Kidney capillary endothelial cell (primary cell): ENCODE measurements at places on chromosomes 3 and 15.

DNA sequence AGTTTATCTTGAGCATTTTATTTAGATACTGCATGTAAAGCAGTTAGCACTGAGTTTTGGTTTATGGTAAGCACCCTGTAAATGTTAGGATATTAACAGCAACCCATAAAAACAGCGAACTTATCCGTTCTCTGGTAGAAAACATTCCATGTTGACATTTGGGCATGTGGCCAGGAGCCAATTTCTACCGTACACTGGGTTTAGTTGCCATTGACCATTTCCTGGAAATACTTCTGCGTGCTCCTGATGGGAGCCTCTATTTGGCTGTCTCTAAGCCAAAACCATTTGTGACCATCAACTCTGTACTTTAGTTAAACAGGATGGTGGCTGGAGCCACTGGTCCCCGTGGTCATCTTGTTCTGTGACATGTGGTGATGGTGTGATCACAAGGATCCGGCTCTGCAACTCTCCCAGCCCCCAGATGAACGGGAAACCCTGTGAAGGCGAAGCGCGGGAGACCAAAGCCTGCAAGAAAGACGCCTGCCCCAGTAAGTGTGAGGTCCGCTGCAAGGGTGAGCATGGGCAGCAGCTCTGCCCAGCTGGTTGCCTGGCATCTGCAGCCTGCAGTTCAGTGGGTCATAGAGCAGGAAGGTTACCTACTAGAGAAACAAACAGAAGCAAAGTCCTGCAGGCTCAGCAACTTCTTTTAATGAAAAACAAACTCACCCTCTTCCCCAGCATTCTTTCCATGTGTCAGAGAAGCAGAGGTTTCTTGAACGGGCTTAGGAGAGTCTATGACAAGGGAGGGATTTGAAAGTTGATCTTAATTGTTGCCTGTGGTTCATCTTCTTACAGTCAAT, 7.1 kb downstream of the THBS1 start:
- no peak for DNase-seq

DNA sequence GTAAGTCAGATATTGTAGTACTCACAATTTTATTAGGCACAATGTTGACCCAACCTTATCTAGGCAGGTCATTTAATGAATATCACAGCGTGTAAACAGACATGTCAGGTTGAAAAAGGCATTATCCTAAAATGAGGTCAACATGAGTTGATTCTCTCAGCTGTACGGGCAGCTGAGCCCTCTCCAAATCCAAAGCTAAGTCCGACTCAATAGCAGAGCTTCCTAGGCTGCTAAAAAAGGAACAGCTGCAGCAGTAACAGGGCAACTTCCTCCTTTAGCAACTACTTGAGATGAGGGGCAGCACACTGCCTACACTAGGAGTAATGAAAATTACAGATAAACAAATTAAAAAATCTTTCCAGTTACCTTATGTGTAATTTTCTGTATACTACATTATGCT, 189.2 kb downstream of the CADM2 start:
- DNase-seq = no peak

DNA sequence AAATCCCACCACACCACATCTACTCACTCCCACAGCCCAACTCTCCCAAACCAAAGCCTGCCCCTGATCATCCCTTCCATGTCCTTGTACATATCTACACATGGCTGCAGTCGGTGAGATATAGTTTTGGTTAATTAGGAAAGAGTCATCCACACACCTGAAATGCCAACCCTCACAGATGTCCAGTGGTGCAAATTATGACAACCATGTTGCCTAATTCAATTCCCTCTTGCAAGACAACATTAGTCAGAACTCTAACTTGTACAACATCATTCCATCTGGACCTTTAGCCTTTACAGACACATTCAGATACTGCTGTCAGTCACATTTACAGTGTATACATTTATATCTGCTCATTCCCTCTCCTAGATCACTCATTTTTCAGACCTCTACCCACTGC, 41.2 kb downstream of the TUBGCP4 start:
- DNase-seq = no peak

DNA sequence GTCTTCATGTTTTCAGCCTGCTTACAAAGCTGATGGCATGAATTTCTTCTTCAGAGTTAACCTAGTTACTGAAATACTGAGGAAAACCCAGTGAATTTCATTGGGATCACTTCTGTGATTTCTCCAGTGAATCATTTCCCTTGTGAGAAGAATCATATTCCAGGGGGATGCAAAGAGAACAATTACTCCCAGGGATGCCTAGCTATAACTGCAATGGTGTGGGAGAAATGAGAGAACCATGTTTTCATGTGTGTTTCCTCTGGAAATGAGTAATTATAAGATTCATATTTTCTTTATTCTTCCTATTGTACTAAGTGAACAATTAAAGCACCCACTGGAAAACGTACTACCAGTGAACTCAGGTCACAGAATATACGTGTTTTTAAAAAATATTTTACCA, 485.4 kb downstream of the GRM7 start:
- DNase-seq = peak; percentile 86

GRCh38 chr15:77031376-77032050, 36.6 kb downstream of the PSTPIP1 start:
- no peak for DNase-seq

GRCh38 chr15:50940506-50940905, 32.0 kb downstream of the AP4E1 start:
- DNase-seq = no peak

- DNase-seq = no peak
Measured at GRCh38 chr3:183481582-183481981, 53.2 kb upstream of the MCF2L2 start.

DNA sequence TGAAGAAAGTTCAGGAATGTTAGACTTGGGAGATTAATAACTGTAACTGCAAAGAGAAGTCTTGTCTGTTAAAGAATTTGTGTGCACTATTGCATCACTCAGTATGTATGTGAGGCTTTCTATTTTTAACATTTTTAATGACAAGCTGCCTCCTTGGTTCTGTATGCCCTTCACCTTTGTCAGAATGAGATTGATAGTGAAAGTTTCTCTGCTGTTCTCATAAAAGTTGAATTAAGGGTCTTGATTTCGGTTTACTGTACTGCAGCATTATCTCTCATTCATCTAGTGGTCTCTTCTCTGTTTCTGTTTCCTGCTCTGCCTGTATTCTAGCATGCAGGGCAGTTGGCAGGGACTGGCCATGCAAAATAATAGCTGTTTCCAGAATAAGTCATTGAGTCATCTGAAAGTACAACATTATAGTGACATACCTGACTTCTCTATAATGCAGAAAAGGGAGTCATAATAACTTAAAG, 454.9 kb downstream of the IL5RA start:
- no peak for DNase-seq

GRCh38 chr3:16337856-16338540, 73.0 kb downstream of the OXNAD1 start:
- no peak for DNase-seq

DNA sequence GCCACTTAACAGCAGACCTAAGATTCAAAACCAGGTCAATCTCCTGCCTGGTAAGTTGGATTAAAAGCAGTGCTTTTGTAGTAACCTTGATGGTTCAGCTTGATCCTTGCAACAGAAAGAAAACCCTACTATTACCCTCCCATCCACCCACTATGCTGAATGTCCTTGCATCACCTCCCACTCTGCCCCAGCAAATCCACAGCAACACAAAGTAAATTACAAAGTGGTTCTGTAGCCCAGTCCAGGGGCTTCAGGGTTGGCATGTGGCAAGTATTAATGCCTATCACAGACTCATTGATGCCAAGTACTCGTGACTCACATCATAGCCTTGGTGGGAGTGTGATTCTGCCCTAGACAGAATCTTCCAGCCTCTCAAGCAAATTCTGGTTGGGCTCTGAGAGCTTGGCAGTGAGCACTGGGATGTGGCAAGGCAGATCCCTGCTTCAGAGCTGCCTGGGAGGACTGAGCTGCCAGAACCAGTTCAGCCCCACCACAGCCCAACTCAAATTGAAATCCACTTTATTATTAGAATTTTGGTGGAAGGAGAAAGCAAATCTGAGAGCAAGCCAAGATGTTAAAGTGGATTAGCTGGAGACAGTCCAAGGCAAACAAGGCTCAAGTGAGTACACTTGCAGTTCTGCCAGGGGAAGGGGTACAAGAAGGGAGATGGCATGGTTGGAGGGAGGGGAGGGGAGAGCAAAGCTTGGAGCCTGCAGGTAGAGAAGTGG, 225.8 kb upstream of the UMPS start:
- no peak for DNase-seq

GRCh38 chr3:148717885-148718561, 20.3 kb downstream of the AGTR1 start:
- DNase-seq = no peak

DNA sequence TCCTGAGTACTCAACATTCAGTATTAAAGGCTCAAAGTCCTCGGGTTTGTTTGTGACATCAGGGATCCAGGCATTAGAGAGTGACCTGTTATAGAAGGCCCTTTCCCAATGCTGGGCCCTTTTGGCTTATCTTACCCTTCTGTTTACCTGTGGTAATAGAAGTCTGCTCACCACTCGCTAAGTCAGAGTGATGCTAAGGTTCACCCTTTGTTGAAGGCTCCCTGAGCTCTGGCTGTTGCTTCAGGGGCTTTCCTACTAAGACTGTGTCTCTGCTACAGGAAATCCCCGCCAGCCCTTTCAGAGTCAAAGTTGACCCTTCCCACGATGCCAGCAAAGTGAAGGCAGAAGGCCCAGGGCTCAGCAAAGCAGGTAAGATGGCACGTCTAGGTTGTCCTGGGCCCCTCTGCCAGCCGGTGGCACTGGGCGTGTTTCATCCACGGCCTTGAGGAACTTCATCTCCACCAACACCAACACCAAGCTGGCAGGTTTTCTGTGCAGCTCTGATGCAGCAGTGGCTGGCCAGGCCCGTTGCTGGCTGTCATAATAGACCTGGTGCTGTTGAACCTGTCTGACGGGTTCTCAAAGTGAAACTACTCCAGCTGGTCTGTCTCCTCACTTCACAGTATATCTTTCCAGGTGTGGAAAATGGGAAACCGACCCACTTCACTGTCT, 99.1 kb downstream of the DNASE1L3 start:
- DNase-seq = no peak

DNA sequence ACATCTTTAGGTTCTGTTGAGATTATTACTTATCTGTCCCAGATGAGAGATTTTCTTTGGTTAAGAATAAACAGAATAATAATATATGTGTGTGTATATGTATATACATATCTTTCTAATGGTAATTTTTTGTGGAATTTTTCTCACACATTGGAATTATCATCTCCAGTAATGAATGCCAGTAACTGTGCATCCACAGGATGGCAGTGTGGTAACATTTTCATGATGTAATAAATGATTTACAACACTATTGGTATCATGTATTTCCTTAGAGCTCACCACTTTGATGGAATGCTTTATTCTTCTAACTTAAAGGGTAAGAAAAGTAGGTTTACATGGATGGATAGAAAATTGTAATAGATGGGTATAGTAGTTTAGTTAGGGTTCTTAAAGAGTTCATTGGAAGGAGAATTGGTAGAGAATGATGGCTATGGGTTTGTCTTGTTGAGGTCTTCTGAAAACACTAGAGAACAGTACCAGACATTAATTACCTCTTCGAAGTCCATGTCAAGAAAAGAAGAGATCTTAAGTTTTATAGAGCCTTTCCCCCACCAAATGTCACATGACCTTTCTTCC, 78.1 kb downstream of the STT3B start:
- peak; percentile 32 for DNase-seq

DNA sequence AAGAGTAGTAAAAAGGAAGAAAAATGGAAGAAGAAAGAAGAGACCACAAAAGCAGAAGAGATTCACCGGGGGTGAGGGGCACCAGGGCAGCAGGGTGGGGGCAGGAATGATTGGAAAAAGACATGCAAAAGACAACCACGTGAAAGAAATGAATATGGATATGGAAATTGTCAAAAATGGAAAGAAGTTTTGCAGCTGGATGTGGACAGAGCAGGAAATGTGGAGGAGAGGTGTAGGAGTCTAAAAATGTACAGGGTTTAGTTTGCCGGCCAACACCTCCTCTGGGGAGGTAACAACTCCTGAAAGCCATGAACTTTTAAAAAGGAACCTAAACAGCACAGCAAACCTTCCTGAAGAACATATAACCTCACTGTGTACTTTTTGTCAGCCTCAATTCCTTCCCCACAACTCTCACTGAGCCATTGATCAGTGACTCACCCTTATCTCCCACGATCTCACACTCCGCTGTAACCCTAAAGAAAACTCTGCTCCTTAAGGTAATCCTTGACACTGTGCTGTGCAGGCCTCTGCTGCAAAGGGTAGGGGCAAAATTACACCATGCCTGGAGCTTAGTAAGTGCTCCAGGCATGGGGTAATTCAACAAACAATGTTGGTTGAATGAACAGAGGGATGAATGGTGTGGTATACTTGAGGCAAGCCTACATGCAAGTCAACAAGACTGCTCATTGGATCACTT, 100.2 kb upstream of the BOC start:
- DNase-seq = no peak

DNA sequence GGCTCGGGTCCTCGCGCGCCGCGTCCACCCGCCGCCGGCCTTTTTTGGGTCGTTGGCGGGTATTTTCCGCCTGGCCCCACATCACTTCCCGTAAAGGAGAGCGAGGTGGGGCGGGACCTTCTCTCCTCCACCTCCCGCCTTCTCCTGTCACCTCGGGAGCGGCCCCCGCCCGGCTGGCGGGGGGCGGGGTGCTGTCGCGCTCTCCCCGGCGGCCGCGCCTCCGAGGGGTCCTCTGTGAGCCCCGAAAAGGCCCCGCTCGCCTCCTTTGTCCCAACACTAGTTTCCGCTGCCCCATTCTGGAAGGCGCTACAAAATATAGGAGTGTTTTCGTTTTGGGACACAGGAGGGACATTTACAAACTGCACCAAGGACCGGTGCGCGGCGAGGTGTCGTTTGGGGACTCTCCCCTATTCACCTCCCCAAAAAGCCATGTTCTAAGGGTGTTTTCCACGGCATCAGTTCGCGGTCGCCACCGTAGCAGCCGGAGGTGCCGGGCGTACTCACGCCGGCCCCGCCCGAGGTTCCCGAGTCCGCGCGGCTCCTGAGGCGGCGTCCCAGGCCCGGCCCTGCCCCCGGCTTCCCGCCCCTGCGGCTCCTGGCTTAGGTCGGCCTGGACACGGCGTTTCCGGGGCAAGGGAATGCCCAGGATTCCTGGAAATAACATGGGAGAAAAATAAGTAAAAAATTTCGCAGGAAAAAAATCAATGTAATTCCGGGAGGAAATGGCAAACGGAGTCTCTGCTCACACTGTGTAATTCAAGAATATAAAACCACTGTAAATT, at the start of gene RAB27A:
Gene RAB27A (minus strand): TSS at position 68 of the 782 bp plus-strand sequence. CDS start 54,879 bp downstream, outside the sequence.
- DNase-seq = peak; percentile 80

GRCh38 chr15:66982816-66983215, 82.6 kb upstream of the SMAD3 start:
- DNase-seq = no peak

DNA sequence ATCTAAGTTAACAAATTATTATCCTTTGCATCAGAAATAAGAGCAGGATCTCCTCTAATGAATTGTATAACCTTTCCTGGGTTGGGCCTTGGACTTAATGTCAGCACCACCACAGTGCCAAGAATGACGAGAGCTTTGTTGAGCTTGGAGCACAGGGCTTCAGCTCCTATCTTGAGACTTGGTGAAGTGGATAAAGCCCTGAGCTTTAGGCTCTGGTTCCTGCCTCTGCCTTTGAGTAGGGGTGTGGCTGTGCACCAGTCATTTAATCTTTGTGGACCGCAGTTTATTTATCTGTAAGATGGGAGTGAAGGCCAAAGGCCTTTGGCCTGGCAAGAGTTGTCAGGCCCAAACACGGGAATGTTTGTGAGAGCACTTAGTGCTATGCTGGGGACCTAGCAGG, 162.2 kb downstream of the VGLL4 start:
- no peak for DNase-seq

GRCh38 chr3:12994357-12994606, 78.9 kb downstream of the IQSEC1 start:
- no peak for DNase-seq

GRCh38 chr3:46564190-46565021, 1.7 kb downstream of the LRRC2 start:
- DNase-seq = no peak

GRCh38 chr3:62611541-62612240, 238.3 kb upstream of the FEZF2 start:
- DNase-seq = no peak
